ENCODE measurements at places on chromosomes 5 and 9.

GRCh38 chr9:125545845-125546244, 161.2 kb downstream of the MAPKAP1 start:
- DNase-seq: no peak

DNA sequence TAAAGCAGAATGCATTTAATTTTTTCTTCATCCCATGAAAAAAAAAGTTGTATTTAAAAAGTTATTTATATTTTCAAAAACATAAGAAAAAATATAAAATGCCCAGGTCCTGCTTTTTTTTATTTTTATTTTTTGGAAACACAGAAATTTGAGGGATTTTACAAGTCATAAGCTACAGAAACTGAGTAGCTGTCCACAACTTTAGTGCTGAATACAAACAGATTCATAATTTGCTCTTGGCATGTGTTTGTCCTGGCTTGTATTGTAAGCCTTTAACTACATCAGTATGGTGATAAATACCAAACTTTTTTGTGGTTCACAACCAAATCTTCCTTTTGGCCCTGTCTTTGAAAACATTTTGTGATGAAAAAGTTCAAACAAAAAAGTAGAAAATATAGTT, 7.5 kb upstream of the PLCXD3 start:
- DNase-seq: peak; percentile 25

- DNase-seq: peak; percentile 33
These were observed 627.7 kb downstream of the CCDC171 start for GRCh38 chr9:16180546-16180945.

DNA sequence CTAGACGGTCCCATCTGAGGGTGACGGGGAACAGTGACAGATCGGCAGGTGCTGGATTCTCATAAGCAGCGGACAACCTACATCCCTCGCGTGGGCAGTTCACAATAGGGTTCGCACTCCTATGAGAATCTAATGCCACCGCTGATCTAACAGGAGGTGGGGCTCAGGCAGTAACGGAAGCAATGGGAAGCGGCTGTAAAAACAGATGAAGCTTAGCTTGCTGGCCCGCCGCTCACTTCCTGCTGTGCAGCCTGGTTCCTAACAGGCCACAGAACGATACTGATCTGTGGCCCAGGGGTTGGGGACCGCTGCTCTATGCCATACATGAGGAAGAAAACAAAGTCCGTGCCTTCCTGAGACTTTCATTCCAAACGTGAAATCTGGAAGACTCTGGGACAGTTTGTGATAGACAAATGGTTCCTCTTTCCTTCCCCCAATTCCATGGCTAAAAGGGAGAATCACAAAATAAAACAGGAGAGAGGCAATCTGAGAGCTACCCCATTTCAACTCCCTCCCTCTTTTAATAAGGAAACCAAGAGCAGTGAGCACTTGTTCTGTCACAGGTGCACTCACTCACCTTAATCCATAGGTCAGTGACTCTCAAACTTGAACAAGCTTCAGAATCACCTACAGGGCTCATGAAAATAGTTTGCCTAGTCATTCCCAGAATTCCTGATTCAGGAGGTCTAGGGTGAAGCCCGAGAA, 12.1 kb downstream of the PDCL start:
- no peak for DNase-seq

DNA sequence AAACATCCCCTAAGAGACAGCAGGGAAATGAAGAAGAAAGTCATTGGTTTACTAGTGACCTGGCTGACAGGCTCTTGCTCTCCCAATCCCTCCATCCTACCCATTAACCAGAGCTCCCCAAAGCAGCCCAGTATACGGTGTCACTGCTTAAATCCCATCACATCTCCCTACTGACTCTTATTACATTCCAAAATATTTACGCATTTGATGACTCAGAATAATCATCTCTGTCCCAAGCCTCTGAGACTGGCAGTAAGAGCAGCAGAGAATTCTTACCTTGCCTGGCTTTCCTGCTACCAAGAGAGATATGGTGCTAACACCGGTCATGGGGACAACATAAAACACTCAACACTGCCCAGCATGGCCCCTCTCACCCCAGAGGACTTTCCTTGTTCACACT, 20.2 kb upstream of the WHRN start:
- peak; percentile 88 for DNase-seq

- peak; percentile 78 for DNase-seq
These were observed 224.7 kb downstream of the GDNF start for GRCh38 chr5:37615184-37615583.

GRCh38 chr5:173645437-173645807, 29.0 kb upstream of the BOD1 start:
- DNase-seq: no peak

DNA sequence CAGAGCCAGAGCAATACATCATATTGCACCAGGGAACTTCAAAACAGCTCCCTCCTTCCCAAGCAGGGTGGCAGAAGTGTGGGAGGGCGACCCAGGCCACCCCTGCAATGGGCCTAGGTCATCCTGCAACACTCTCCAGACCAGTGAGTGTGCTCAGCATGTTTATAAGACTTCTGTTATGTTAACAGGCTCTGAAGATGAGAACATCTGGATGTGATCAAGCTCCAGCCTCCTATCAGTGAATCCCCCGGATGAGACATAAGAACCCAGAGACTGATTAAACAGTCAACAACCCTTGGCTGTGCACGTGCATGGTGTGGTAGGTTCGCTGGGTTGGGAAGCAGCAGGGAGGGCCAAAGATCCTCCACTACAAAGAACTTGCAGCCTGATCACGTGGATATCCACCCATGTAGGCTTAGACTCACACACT, 63.3 kb downstream of the ABCA1 start:
- DNase-seq: peak; percentile 91

DNA sequence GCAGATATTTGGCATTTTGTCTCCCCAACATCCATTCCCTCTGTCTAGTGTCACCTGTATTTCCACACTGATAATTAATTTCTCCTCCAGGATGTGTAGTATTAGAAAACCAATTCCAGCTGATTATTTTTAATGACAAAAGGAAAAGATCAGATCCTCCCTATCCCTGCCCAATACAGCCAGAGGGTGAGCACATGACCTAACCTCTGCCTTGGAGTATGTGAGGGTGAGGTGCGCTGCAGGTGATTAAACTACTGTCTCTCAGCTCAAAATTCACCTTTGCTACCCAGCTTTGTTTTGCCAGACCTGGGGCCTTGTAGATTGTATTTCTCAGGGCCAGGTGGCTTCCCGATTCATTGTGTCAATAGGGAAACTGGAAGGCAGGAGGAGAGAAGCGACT, 402.1 kb downstream of the PRELID2 start:
- DNase-seq: no peak

Data from HCEC 1CT (cell line).